Hepatocyte (in vitro differentiated cells): ENCODE measurements at places on chromosomes 4 and X.

DNA sequence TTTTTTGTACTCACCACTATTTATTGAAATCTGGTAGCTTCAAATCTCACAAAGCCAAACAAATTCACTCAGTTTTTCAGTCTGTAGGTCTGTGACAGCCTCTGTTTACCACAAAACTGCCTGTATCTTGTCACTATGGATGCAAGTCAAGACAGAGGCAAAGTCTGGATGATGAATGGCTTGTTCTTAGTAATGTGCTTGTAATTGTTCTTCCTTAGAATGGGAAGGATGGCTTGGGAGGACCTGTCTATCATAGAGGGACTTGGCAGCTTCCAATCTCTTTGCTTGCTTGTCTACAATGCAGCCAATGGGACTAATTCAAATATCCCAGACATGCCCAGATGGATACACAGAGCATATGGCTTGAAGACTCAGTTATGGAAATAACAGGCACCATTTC lies 141.2 kb upstream of the SCML1 start:
- DNase-seq: no peak

GRCh38 chr4:99578714-99579113 lies 4.1 kb downstream of the MTTP start:
- no peak for DNase-seq

DNA sequence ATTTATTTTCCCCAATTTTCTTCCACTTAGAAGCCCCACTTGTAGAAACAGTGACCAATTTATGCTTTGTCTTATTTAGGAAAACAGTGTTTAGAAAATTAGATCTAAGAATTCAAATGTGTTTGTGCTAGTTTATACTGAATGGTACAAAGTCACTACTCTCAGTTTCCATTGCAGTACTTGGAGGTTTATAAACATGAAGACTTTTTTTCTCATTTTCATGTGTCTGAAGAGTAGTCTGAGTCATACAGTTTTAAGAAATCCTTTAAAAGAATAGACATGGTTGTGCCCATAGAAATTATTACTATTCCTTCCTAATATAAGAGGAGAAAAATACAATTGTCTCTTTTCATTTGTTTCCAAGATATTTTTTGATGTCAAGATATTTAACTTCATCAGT lies 458.7 kb downstream of the NAF1 start:
- no peak for DNase-seq

DNA sequence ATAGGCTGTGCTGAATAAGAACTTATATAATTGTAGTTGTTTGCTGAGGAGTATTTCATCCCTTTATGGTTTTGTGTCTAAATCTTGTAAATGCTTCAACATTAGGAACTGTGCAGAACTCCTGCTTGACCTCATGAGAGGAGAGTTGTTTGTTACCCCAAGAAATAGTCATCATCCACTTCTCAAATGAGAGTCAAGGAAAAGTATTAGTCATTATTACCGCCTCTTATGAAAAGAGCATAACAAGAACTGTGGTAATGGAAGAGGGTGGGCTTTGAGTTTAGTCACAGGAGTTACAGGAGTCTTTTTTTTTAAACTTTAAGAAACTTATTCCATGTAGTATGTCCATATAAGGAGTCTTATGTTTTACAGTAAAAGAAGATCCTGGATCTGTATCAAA lies 132.9 kb downstream of the RAP1GDS1 start:
- DNase-seq: no peak

GRCh38 chr4:188767496-188767895 lies 628.3 kb downstream of the TRIML1 start:
- no peak for DNase-seq

DNA sequence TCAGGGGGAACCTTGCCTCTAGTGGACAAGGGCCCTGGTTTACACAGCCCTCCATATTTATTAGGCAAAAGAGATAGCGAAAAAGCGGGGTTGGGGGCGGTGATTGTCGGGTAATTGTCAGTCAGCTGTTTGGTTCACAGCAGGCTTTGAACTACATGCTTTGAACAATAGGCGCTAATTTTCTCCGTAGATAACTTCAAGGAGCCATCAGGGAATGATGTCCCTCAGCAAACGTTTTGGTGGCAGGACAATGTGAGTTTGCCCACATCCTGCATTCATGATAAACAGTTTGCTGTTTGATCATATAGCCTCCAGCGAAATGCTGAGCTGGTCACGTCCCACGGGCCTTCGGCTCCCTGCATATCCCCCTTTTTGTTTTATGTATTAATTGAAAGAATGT lies 65.2 kb downstream of the KANTR start:
- no peak for DNase-seq

- DNase-seq: no peak
Observed at GRCh38 chr4:10722957-10723356, 38.4 kb upstream of the CLNK start.

- peak; percentile 35 for DNase-seq
Observed at GRCh38 chr4:15197005-15197404, 194.7 kb downstream of the CPEB2 start.

GRCh38 chr4:41785665-41786064 lies 37.1 kb upstream of the PHOX2B start:
- DNase-seq: no peak
